ENCODE measurements at places on chromosomes 12 and 14.

GRCh38 chr14:62743560-62743959 is 301.7 kb downstream of the KCNH5 start:
- ATAC-seq: no peak

DNA sequence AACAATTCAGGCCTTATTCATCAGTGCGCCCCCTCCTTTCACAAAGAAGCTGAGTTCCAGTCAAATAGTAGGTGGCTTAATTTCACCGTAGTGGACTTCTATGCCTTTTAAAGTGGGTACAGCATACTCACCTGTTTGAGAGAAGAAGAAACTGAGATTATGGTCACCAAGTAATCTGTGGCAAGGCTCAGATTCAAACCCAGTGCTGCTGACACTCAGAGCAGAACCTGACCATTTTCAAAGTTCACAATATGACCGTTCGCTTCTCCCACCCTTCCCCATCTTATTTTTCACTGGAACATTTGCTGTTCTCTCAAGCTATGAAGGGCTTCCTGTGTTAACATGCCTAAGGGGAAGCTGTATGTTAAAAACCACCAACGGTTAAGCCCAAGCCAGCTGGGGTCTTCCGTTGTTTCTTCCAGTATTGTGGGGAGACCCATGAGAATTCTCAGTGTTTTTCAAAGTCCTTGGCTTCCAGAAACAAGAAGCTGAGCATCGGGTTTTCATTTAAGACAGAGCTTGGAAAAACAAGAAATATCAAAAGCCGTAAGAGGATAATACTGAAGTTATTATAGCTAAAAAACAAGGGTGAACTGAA is 6.1 kb upstream of the PSMA6 start:
- no peak for ATAC-seq

DNA sequence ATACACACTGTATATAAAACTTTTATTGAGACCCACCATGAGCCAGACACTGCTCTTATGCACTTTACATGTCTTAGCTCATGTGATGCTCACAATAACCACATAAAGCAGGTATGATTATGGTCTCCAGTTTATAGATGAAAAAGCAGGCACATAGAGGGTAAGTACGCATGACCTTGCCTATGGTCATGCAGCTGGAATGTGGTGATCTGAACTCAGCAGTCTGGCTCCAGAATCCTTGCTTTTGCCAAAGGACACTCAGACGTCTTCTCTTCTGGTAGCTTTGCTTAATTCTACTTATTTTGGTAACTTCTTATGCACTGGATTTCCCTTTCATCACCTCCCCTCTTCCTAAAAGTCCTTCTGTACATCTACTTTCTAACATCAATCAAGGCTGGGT is 103.3 kb upstream of the CRY1 start:
- no peak for ATAC-seq

DNA sequence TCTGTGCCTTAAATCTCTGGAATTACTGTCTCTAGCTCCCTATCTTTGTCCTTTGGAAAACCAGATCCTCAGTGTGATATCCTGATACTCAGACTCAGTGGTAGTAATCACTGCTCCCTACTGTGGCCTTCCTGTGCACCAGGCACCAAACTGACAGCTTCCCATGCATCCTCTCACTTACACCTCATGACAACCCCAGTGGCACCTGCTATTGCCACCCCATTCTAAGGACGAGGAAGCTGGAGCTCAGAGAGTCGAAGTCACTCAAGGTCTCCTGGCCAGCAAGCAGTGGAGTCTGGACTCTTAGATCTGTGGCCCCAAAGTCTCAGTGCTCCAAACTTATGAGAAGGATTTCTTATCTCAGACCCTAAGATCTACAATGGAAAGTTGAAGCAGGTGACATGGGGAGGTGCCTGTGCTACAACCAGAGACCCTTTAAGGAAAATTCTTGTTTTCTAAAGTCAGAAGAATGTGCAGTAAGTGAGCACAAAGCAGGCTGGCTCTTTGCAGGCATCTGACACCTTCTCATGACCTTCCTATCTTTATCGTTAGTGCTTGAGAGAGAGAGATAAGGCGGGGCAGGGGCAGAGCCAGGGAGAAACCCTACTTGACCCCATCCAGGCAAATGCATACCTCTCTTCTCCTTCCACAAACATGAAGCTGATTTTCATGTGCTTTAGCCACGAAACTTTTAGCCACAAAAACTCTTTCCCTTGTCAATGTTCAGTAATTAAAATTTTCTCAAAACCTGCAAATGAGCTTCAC is 47.1 kb downstream of the CCDC60 start:
- no peak for ATAC-seq

DNA sequence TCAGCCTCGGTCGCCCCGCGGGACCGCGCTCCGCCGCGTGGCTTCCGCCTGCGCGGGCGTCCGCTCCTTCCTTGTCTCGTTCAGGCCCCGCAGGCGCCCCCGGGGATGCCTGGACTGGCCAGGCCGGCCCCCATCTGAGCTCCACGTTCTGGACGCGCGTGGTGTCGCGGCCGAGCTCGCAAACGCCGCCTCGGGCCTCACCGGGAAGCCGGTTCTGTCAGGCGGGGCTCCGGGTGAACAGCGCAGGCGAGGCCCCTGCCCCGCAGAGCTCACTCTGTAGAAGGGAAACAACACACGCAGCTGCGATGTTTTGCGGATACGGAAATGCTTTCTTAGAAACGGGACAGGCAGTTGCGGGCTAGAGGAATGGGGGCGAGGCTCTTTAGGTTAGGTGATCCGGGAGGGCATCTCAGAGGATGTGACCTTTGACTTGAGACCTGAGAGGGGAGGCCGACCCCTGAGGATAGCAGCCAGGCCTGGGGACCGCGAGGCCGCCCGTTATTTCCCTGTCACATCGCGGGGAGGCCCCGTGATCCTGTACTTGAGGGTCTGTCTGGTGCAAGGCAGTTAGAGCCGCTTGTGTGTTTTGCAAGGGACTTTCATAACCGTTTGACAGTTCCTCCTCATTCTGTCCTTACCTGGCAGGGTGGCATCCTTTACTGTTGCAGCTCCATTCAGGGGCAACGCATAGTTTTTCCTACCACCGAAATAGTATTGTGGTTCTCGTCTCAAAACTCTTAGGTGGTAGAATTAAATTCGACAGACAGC is 584 bp downstream of the VRK1 start:
- peak; percentile 9 for ATAC-seq

- no peak for ATAC-seq
These were observed 13.2 kb downstream of the TAOK3 start for GRCh38 chr12:118359541-118359915.

- ATAC-seq: no peak
These were observed 4.3 kb downstream of the TM7SF3 start for GRCh38 chr12:27009881-27010301.

- peak; percentile 81 for ATAC-seq
These were observed 7.5 kb downstream of the FOXG1 start for GRCh38 chr14:28773861-28774691.

DNA sequence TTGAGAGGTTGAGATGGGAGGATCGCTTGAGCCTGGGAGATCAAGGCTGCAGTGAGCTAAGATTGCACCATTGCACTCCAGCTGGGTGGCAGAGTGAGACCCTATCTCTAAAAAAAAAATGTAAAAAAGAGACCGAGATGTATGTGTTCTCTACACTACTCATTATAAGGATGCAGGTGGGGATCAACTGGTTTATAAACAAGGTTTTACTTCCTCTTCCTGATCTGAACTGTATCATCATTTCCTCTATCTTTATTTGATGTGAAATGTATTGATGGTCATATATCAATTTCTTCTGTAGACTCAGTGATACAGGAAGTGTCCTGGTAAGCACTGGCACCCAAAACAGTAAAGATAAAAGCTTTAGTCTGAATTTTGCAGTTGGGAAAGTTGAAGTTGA is 20.1 kb upstream of the USP44 start:
- ATAC-seq: no peak

DNA sequence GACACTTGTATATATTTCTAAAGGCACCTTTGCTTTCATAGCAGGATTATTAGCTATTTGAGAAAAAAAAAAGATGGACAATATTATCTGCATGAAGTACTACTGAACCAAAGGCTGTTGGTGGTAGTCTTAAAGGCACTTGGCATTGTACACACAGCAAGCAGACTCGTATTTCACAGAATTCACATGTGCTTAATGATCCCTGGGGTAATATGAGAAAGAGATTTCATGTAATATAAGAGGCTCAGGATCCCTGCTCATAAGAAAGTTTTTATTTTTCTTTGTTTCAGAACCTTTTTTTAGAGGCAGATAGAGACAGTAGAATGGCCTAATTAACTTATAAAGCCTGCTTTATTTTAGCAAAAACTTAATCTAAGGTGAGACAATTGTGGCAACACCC is 59.5 kb downstream of the SYNE2 start:
- ATAC-seq: no peak

GRCh38 chr14:55771242-55771981 is 191.4 kb downstream of the KTN1 start:
- no peak for ATAC-seq

DNA sequence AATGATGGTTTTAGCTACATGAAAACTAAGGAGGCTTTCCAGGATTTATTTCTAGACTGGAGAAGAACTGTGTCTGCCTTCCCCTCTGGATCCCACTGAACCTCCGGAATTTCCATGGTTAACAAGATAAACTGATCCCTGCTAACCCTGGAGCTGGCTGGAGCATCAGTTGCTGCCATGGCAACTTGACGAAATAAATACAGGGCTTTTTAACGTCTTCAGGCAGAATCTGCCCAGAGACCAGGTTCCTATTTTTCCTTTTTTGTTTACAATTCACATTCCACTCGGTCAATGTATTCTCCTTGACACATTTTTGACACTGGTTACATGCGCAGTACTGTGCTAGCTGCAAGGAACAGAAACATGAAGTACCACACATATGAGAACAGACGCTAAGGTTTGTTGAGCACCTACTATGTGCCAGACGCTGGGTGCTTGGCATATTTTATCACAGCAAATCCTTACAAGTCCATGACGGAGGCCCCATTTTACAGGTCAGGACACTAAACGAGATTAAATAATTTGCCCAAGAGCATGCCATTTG is 1.7 kb downstream of the C14orf132 start:
- ATAC-seq: no peak

GRCh38 chr12:1728824-1729223 is 38.0 kb downstream of the ADIPOR2 start:
- ATAC-seq: no peak

DNA sequence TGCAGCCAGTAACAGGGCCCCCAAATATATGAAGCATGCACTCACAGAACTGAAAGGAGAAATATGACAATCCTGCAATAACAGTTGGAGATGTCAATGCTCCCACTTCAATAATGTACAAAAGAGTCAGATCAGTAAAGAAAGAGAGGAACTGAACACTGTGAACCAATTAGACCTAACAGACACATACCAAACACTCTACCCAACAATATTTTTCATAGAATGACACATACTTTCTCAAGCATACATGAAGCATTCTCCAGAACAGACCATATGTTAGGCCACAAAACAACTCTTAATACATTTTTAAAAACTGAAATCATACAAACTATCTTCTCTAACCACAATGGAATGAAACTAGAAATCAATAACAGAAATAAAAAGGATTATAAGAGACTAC is 80.2 kb downstream of the ELK3 start:
- peak; percentile 84 for ATAC-seq

Data from SK-N-SH treated with all-trans-retinoic acid at 6 μM for 48 hours (cell line).